ENCODE measurements at places on chromosomes 4 and X.

DNA sequence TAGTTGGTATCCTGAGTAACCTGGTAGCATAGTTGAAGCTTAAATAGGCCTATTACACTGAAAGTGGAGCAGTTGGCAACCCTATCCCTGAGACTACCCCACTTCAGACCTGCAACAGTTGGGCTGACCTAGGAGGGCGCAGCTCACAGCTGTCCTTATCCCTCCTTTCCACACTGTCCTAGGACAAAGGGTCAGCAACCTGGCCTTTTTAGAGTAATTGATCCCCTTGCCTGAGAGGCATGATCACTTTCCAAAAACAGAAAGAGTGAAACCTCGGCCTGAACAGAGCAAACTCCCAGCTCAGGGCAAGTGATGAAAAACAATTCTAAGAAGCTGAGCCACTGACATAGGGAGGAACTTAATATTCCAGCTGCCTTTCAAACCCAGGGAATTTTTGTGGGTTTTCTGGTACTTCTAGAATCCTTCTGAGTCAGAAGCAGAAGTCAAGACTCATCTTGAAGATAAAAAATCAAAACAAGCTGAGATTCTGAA, 94.9 kb upstream of the MYOZ2 start:
- DNase-seq = no peak

DNA sequence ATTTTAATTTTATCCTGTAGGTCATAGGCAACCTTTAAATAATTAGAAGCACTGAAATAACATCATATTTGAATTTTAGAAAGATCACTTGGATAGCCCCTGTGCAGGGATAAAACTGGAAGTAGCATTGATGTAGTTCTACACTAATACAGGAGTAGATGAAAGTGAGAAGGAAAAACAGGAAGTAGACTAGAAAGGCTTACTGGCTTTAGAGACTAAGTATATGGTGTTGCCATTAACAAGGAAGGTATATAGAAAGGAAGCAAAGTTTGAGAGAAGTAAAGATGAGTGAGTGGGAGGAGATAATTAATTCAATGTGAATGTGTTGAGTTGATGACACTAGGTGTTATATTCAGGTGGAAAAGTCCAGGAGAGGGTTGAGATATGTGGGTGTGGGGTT, 73.1 kb upstream of the EPGN start:
- no peak for DNase-seq

GRCh38 chr4:53732661-53733060, 141.4 kb upstream of the LNX1 start:
- DNase-seq = no peak

DNA sequence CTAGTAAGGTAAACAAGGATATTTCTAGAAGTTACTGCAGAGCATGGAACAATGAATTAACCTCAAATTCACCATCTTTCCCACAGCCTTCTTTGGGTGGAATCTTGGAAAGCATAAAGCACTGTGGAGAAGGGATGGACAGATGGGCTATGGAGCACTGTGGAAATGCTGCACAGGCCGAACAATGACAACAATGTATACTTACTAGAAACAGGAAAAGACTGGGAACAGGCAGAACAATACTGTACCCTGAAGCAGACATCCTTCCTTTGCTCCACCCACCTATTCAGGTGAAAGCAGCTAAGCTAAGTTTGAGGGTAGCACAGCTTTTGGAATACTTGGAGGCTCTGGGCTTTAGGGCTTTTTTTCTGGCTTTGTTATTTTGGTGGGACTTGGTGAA, 250.6 kb upstream of the KLF8 start:
- no peak for DNase-seq

DNA sequence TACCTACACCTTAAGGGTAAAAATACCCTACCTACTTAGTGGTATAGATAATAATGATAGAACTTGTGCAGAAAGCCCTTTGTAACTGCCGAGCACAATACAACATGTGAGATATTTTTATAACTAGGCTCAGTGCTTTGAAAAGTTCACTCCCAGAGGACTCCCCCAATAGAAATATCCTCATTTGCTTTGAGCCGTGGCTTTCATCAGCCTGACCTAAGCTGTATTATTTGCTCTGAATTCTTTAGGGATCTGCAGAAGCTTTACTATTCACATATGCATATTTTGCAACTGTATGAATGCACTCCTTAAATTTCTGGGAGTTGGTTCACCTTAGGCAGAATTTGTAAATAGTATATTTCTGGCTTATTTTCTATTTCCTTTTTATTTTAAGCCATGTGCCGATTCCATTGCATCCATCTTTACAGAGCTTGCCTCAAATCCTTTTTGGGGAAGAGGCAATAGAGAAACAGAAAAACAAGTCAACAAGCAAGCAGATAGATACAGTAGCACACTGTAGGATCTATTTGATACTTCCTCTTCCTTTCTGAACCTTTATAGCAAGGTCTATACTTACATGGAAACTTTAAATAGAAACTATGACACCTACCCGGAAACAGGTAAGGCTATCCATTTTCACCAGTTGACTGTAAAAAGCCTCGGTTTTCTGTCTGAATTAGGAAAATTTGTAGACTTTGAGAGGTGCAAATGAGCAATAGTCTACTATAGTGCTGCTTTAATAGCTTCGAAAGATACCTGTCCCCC, 242.5 kb upstream of the VCX3A start:
- DNase-seq = no peak

GRCh38 chrX:14676431-14676830, 147.1 kb downstream of the GLRA2 start:
- no peak for DNase-seq
